Activated CD4-positive, alpha-beta T cell treated with anti-CD3 and anti-CD28 coated beads, Interleukin-2, amount 10 ng/mL, durations not matched to agents 24 days and 14 days (primary cell): ENCODE measurements at places on chromosomes 1 and 21. TPM values are rescaled to one million over a fixed set of nuclear protein-coding genes. Genes with fewer than 3 reads are reported as not detected.
A peak's percentile ranks its signal among the peaks of the same experiment; 100 is the strongest.

C1QB gene
- total RNA-seq = not detected in 2 replicates

ATP1B1 gene
- total RNA-seq = 12.5 and 15.3 TPM in 2 replicates

RIMKLA gene
- total RNA-seq = 5.0 and 5.5 TPM in 2 replicates

HEYL gene
- total RNA-seq = not detected in 2 replicates

OLFM3 gene
- not detected in 2 replicates for total RNA-seq

DNA sequence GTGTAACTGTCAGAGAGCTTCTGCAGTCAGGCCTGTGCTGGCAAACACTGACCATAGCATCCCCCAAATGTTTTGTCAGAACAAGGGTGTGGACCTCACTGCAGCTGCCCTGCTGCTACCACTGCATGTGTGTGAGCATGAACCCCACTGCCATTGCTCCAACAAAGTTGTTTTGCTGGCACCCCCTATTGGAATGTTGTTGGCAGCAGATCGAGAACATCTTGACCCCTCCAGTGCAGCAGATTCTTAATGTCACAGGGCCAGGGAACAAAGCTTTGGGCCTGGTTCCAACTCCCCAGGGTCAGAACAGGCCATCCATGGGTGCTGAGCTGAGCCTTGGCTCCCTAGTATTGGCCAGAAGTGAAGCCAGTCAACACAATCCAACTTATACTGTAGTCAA lies 1537.4 kb downstream of the NCAM2 start:
- no peak for DNase-seq
- no peaks in the 10 kb centered on the region for H3K27me3 ChIP-seq
- no peak overlapping the region for H3K4me3 ChIP-seq
- H3K4me1 ChIP-seq = peaks cover 2% of the 10 kb centered on the region

- H3K27me3 ChIP-seq = peaks cover under 1% of the 10 kb centered on the region
- H3K4me3 ChIP-seq = no peak overlapping the region
- H3K36me3 ChIP-seq = no peaks in the 10 kb centered on the region
- H3K27ac ChIP-seq = no peak overlapping the region
Observed at GRCh38 chr21:26397545-26397944, 175.5 kb downstream of the CYYR1 start.

GRCh38 chr1:16006552-16007485 lies 2.8 kb downstream of the SRARP start:
- H3K36me3 ChIP-seq = no peaks in the 10 kb centered on the region
- H3K27me3 ChIP-seq = no peaks in the 10 kb centered on the region
- H3K4me1 ChIP-seq = peaks cover 17% of the 10 kb centered on the region
- peak overlapping the region; percentile 2 for H3K27ac ChIP-seq

DNA sequence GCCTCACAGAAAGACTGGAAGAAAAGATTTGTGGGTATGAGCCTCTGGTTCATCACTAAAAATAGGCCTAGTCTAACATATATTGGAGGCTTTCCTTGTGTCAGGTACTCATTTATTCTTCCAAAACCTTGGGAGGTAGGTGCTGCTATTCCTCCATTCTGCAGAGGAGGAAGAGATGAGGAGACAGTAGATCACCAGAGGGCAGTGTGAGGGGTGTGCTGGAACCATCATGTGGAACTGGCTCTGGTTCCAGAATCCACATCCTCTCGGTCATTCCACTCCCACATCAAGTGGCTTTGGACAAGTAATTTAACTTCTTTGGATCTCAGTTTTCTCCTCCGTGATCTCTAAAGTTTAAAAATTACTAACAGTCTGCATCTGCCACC lies 7.4 kb upstream of the INKA2 start:
- H3K27me3 ChIP-seq = peaks cover 27% of the 10 kb centered on the region
- no peaks in the 10 kb centered on the region for H3K36me3 ChIP-seq
- H3K27ac ChIP-seq = no peak overlapping the region
- no peak for DNase-seq
- no peak overlapping the region for H3K4me3 ChIP-seq

- no peaks in the 10 kb centered on the region for H3K4me1 ChIP-seq
- H3K27ac ChIP-seq = no peak overlapping the region
Observed at GRCh38 chr1:219952361-219952760, 24.0 kb upstream of the SLC30A10 start.

GRCh38 chr1:246508897-246509688 lies 2.0 kb upstream of the SMYD3 start:
- H3K27me3 ChIP-seq = no peaks in the 10 kb centered on the region
- H3K4me1 ChIP-seq = peaks cover 23% of the 10 kb centered on the region
- no peak overlapping the region for H3K27ac ChIP-seq

- peaks cover 29% of the 10 kb centered on the region for H3K4me1 ChIP-seq
- no peak for DNase-seq
- H3K27me3 ChIP-seq = no peaks in the 10 kb centered on the region
- H3K36me3 ChIP-seq = peaks cover 7% of the 10 kb centered on the region
- no peak overlapping the region for H3K4me3 ChIP-seq
Observed at GRCh38 chr1:66323958-66324625, 209.9 kb upstream of the SGIP1 start.

DNA sequence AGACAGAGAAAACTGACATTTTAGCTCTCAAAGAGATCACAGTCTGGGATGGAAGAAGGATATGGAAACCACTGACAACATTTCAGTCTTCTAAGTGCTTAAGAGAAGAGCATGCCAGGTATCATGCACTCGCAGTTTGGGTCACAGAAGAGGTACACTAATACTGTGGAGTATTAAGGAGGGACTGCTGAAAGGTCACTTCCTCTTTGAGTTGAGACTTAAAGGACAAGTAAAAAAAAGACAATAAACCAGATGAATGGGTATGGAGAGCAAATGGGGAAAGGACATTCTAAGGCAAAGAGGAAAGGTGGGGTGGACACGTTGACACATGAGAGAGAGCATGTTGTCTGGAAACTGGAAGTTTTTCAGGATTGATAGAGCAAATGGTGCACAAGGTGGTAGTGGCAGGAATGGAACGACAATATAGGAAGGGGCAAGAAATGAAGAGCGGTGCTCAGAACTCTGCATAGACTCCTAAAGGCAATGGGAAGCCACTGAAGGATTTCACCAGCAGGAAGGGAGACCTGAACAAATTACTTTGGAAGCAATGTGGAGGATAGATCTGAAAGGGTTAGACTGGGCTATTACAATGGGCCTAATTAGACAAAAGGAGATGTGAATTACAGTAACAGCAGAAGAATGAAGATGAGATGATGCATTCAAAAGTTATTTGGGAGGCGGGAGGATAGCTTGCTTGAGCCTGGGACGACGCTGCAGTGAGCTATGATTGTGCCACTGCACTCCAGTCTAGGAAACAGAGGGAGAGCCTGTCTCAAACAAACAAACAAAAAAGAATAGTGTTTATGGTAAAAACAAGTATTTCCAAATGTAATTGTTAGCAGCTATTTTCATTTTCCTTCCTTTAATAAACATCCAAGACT lies 11.1 kb downstream of the DIPK1A start:
- H3K27ac ChIP-seq = no peak overlapping the region
- DNase-seq = peak; percentile 53
- H3K27me3 ChIP-seq = no peaks in the 10 kb centered on the region
- peaks cover 12% of the 10 kb centered on the region for H3K36me3 ChIP-seq
- peaks cover 40% of the 10 kb centered on the region for H3K4me1 ChIP-seq

GRCh38 chr1:63980740-63981407 lies 207.1 kb downstream of the ROR1 start:
- H3K36me3 ChIP-seq = no peaks in the 10 kb centered on the region
- no peak overlapping the region for H3K4me3 ChIP-seq
- H3K27me3 ChIP-seq = peaks cover 2% of the 10 kb centered on the region
- no peak for DNase-seq
- no peak overlapping the region for H3K27ac ChIP-seq

- H3K36me3 ChIP-seq = no peaks in the 10 kb centered on the region
- no peak for DNase-seq
- peaks cover 1% of the 10 kb centered on the region for H3K27me3 ChIP-seq
- no peak overlapping the region for H3K4me3 ChIP-seq
- H3K4me1 ChIP-seq = no peaks in the 10 kb centered on the region
Observed at GRCh38 chr1:205064741-205065316, 19.4 kb downstream of the TMEM81 start.

GRCh38 chr1:162019006-162019405 lies 4.7 kb downstream of the OLFML2B start:
- peaks cover 22% of the 10 kb centered on the region for H3K27me3 ChIP-seq
- H3K36me3 ChIP-seq = no peaks in the 10 kb centered on the region

DNA sequence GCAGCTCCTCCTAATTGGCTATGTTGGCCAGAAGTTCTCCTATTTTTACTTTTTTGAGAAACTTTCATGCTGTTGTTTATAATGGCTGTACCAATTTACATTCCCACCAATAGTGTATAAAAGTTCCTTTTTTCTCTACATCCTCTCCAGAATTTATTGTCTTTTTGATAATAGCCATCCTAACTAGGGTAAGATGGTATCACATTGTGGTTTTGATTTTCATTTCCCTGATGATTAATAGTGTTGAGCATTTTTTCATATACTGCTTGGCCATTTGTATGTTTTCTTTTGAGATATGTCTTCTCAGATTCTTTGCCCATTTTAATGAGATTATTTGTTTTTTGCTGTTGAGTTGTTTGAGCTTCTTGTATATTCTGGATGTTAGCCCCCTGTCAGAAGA lies 46.8 kb downstream of the NTMT2 start:
- no peaks in the 10 kb centered on the region for H3K4me1 ChIP-seq
- H3K27ac ChIP-seq = no peak overlapping the region
- H3K27me3 ChIP-seq = peaks cover 4% of the 10 kb centered on the region
- no peak for DNase-seq
- H3K4me3 ChIP-seq = no peak overlapping the region

GRCh38 chr1:66679140-66679539 lies 73.1 kb upstream of the DYNLT5 start:
- H3K4me3 ChIP-seq = no peak overlapping the region
- H3K27ac ChIP-seq = no peak overlapping the region
- DNase-seq = no peak
- no peaks in the 10 kb centered on the region for H3K4me1 ChIP-seq
- H3K27me3 ChIP-seq = peaks cover 7% of the 10 kb centered on the region

GRCh38 chr1:213049232-213049631 lies 1.8 kb upstream of the RPS6KC1 start:
- H3K27ac ChIP-seq = no peak overlapping the region
- H3K36me3 ChIP-seq = peaks cover 14% of the 10 kb centered on the region

- H3K27me3 ChIP-seq = no peaks in the 10 kb centered on the region
- no peak for DNase-seq
- H3K36me3 ChIP-seq = no peaks in the 10 kb centered on the region
- no peaks in the 10 kb centered on the region for H3K4me1 ChIP-seq
- no peak overlapping the region for H3K27ac ChIP-seq
Observed at GRCh38 chr1:218429301-218429700, 84.2 kb downstream of the TGFB2 start.

GRCh38 chr1:113321771-113322387 lies 68.4 kb upstream of the MAGI3 start:
- H3K27me3 ChIP-seq = peaks cover 2% of the 10 kb centered on the region
- no peak overlapping the region for H3K4me3 ChIP-seq
- H3K36me3 ChIP-seq = no peaks in the 10 kb centered on the region

DNA sequence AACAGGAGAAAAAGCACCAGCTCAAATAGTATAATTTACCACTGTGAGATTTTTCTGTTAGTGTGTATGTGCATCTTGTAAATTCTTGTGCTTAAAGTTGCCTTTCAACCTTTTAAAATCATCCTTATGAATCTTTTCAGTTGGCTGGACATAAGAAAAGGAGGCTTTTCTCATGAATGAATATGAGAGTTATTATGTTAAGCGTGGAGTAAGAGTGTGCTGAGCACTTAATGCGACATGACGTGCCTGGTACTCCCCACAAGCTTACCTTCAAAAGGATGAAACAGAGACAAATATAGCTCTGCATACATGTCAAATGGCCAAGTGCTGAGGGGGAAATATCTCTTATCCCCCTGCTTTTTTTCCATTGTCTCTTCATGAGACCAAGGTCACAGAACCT lies 85.3 kb upstream of the ADGRL2 start:
- H3K27ac ChIP-seq = no peak overlapping the region
- no peaks in the 10 kb centered on the region for H3K27me3 ChIP-seq
- no peak overlapping the region for H3K4me3 ChIP-seq
- no peaks in the 10 kb centered on the region for H3K36me3 ChIP-seq
- DNase-seq = no peak

- H3K27me3 ChIP-seq = no peaks in the 10 kb centered on the region
- H3K4me1 ChIP-seq = peaks cover 12% of the 10 kb centered on the region
- peaks cover 4% of the 10 kb centered on the region for H3K36me3 ChIP-seq
Observed at GRCh38 chr1:57309630-57310029, 114.2 kb downstream of the DAB1 start.

DNA sequence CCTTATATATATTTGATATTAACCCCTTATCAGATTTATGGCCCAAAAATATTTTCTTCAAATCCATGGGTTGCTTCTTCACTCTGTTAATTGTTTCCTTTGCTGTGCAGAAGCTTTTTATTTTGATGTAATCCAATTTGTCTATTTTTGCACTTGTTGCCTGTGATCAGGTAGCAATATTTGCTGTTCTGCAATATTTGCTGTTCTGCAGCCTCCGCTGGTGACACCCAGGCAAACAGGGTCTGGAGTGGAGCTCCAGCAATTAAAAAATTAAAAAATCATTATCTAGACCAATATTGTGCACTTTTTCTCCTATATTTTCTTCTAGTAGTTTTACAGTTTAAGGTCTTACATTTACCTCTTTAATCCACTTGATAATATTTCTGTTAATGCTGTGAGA lies 564.5 kb downstream of the DPYD start:
- H3K36me3 ChIP-seq = no peaks in the 10 kb centered on the region
- H3K4me1 ChIP-seq = no peaks in the 10 kb centered on the region
- H3K4me3 ChIP-seq = no peak overlapping the region
- no peak overlapping the region for H3K27ac ChIP-seq
- DNase-seq = no peak

- no peak overlapping the region for H3K27ac ChIP-seq
- H3K4me1 ChIP-seq = no peaks in the 10 kb centered on the region
- H3K36me3 ChIP-seq = no peaks in the 10 kb centered on the region
- no peaks in the 10 kb centered on the region for H3K27me3 ChIP-seq
Observed at GRCh38 chr1:88296642-88297041, 387.4 kb upstream of the PKN2 start.

GRCh38 chr1:24635195-24635843 lies 7.8 kb upstream of the SRRM1 start:
- peaks cover 15% of the 10 kb centered on the region for H3K27me3 ChIP-seq
- H3K36me3 ChIP-seq = no peaks in the 10 kb centered on the region
- no peak overlapping the region for H3K27ac ChIP-seq
- DNase-seq = peak; percentile 69
- no peak overlapping the region for H3K4me3 ChIP-seq

GRCh38 chr1:247337961-247338360 lies 6.3 kb upstream of the ZNF496 start:
- H3K4me1 ChIP-seq = peaks cover 14% of the 10 kb centered on the region
- H3K27me3 ChIP-seq = peaks cover 2% of the 10 kb centered on the region
- H3K36me3 ChIP-seq = peaks cover 2% of the 10 kb centered on the region

DNA sequence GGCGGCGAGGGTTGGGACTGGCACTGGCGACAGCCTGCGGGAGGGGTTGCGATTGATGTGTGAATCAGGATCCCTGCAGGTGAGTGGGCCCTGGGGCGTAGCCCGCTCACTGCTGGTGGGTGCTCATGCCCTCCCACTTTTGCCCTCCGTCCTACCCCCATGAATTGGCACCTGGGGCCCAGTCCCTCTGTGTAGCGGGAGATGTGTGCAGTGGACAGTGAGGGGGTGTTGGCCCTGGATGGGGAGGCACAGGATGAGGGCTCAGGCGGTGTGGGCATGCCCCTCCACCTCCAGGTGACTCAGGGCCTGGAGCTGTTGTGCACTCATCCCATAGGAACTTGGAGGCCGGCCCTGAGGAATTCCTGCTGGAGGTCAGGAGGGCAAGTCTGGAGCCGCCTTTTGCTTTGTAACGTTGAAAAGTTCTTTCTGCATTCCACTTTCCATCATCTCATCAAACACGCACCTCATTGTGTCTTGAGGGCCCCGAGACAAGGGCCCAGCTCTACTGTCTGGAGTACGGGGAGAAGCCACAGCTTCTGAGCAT lies 3.0 kb downstream of the PEAR1 start:
- no peak overlapping the region for H3K4me3 ChIP-seq
- peaks cover 37% of the 10 kb centered on the region for H3K27me3 ChIP-seq
- H3K36me3 ChIP-seq = no peaks in the 10 kb centered on the region
- no peak for DNase-seq

GRCh38 chr1:189192741-189193520 lies 1284.7 kb downstream of the BRINP3 start:
- H3K4me1 ChIP-seq = no peaks in the 10 kb centered on the region
- DNase-seq = no peak
- H3K27me3 ChIP-seq = no peaks in the 10 kb centered on the region
